ENCODE measurements at places on chromosomes 4 and X. TPM values are rescaled to one million over a fixed set of nuclear protein-coding genes. Genes with fewer than 3 reads are reported as not detected.

XK gene
- 1.0 TPM for total RNA-seq

KCTD8 gene
- total RNA-seq = 0.06 TPM

ERAS gene
- 0.50 TPM for total RNA-seq

MAGEB2 gene
- not detected for total RNA-seq

EMCN gene
- total RNA-seq = not detected

SMIM10L2A gene
- 1.9 TPM for total RNA-seq

ATP5ME gene
- 114 TPM for total RNA-seq

HTR2C gene
- total RNA-seq = 1.7 TPM

CHST7 gene
- 5.6 TPM for total RNA-seq

GPR82 gene
- total RNA-seq = not detected

PARM1 gene
- total RNA-seq = 1.6 TPM

GPRASP3 gene
- total RNA-seq = 20.3 TPM

TRPC3 gene
- 0.17 TPM for total RNA-seq

NKX3-2 gene
- not detected for total RNA-seq

GAGE12E gene
- total RNA-seq = not detected

DNA sequence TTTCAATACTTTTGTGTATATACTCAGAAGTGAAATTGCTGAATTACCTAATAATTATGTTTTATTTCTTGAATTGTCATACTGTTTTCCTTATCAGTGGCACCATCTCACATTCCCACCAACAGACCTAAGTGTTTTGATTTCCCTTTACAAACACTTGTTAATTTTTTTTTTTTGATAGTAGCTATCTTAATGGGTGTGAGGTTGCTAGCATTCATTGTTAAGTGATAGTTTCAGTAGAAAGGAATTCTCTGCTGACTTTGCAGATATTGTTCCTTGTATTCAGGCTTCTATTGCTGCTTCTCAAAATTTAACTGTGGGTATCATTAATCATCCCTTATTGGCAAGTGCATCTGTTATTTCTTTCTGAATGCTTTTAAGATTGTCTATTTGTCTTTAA is 927.5 kb upstream of the SLIT2 start:
- no peaks in the 10 kb centered on the region for H3K27me3 ChIP-seq
- H3K36me3 ChIP-seq = no peaks in the 10 kb centered on the region
- DNase-seq = no peak
- H3K27ac ChIP-seq = no peak overlapping the region
- H3K4me1 ChIP-seq = peaks cover 10% of the 10 kb centered on the region

GRCh38 chrX:102658556-102658955 is 7.3 kb downstream of the GPRASP1 start:
- no peaks in the 10 kb centered on the region for H3K4me1 ChIP-seq
- H3K4me3 ChIP-seq = no peak overlapping the region
- no peak for DNase-seq
- no peak overlapping the region for H3K27ac ChIP-seq

DNA sequence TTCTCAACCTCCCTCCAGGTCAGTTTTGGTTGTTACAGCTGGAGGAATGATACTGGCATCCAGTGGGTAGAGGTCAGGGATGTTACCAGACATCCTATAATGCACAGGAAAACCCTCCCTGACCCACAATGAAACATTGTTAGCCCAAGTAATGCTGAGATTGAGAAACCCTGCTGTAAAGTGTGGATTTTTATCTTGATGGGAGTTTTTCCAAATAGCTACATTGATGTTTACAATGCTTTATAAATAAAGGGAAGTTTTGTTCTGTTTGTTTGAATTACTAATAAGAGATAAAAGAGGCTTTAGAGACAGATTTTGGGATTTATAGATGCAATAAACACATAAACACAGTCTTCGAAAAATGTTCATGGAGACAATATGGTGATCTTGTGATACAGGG is 194.0 kb upstream of the NUDT6 start:
- DNase-seq = no peak
- no peaks in the 10 kb centered on the region for H3K36me3 ChIP-seq
- no peaks in the 10 kb centered on the region for H3K27me3 ChIP-seq
- H3K27ac ChIP-seq = no peak overlapping the region

DNA sequence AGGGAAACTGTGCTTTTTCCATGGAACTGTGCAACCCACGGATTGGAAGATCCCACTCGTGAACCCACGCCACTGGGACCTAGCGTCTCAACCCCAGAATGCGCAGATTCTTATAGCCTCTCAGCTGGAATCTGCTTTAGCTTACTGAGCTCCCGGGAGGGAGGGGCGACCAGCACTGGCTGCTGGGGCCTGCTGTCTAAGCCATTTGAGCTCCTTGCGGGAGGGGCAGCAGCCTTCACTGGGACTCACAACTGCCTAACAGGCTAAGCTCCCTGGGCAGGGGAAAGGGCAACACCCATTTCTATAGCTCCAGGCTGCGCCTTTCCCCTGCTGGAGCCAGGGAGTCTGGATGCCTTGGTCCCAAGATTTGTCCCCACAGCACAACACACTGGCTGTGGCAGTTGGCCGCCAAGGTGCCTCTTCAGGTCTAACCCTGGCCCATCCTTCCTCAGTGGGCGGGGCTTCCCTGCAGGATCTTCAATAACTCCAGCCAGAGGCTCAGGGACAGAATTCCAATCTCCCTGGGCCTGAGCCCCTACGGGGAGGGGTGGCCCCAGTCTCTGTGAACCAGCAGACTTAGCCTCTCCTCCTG is 451.7 kb upstream of the PITX2 start:
- no peak overlapping the region for H3K27ac ChIP-seq
- DNase-seq = peak; percentile 49
- no peaks in the 10 kb centered on the region for H3K4me1 ChIP-seq
- H3K4me3 ChIP-seq = no peak overlapping the region
- no peaks in the 10 kb centered on the region for H3K27me3 ChIP-seq
- H3K36me3 ChIP-seq = no peaks in the 10 kb centered on the region

DNA sequence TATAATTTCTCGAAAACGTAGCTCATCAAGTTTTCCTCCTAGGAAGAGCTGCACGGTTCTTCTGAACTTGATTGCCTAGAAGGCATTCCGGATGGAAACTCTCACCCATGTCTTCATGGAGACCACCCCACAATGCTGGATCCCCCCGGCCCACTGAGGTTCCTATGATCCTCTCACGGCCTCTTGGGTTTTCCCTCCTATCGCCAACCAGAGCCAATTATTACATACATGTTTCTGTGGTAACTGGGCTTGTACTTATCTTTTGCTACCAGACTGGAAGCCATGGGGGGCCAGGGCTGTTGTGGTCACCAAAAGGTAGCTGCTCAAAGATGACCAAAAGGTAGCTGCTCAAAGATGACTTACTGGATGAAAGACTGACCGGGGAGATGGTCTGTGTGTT is 131.5 kb downstream of the AFAP1 start:
- no peak overlapping the region for H3K4me3 ChIP-seq
- no peaks in the 10 kb centered on the region for H3K36me3 ChIP-seq
- no peaks in the 10 kb centered on the region for H3K27me3 ChIP-seq
- no peak overlapping the region for H3K27ac ChIP-seq

- no peak for DNase-seq
- no peaks in the 10 kb centered on the region for H3K36me3 ChIP-seq
- H3K27ac ChIP-seq = no peak overlapping the region
- no peak overlapping the region for H3K4me3 ChIP-seq
- no peaks in the 10 kb centered on the region for H3K27me3 ChIP-seq
Observed at GRCh38 chrX:11386001-11386523, 92.8 kb downstream of the AMELX start.

DNA sequence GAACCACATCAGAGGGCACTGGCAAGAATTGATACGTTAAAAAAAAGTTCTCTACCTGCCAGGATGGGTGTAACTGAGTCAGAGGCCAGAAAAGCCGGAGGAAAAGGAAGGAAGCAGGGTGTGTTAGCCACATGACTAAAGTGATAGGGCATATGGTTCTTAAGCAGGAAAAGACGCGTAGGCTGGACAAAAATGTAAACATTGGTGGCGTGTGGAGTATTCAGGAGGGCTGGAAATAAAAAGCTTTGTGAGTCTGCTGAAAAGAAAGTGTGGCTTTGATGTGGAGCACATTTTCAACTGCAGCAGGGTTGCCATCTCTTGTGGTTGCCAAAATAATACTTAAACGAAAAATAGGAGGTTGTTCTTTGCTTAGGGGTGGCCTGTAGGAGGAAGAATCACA is 186.5 kb upstream of the RPL34 start:
- DNase-seq = no peak
- H3K4me1 ChIP-seq = no peaks in the 10 kb centered on the region
- no peaks in the 10 kb centered on the region for H3K36me3 ChIP-seq
- H3K4me3 ChIP-seq = no peak overlapping the region
- H3K27ac ChIP-seq = no peak overlapping the region
- H3K27me3 ChIP-seq = no peaks in the 10 kb centered on the region

DNA sequence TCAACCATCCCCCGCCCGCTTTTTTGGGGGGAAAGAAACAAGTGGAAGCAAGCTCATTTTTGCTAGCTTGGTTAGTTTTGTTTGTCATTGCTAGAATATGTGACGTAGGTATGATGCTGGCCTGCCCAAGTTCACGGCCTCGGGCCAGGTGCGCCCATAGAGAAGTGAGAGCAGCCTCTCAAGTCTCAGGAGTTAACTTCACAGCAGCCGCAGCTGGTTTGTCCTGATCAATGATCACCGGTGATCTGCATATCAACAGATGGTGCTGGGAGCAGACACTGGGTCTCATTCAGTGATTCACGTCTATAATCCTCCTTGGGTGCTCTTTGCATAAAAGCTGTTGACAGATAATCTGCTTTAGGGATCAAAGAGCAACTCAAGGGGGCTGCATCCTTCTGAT is 50.1 kb downstream of the ENPP6 start:
- DNase-seq = peak; percentile 59
- no peak overlapping the region for H3K27ac ChIP-seq
- H3K36me3 ChIP-seq = no peaks in the 10 kb centered on the region
- H3K4me3 ChIP-seq = no peak overlapping the region
- peaks cover 61% of the 10 kb centered on the region for H3K27me3 ChIP-seq

GRCh38 chr4:111963158-111963700 is 182.0 kb upstream of the FAM241A start:
- no peak for DNase-seq
- no peak overlapping the region for H3K4me3 ChIP-seq
- H3K36me3 ChIP-seq = no peaks in the 10 kb centered on the region
- no peak overlapping the region for H3K27ac ChIP-seq

DNA sequence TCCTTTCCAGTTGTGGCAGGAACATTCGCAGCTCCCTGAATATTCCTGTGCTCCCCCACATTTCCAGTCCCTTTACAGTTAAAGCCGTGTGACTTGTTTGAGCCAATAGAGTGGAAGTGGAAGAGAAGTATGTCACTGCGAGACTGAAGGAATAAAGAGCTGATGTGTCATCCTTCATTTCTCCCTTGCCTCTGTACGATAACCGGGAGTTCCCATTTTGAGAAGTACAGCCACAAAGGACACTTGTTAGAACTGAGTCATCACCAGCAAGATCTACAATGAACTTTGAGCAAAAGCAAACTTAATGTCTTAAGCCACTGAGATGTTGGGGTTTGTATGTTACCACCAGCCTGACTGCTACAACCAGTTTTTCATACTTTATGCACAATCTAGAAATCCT is 92.3 kb downstream of the SPRY1 start:
- H3K27ac ChIP-seq = no peak overlapping the region
- H3K36me3 ChIP-seq = no peaks in the 10 kb centered on the region
- DNase-seq = no peak
- no peaks in the 10 kb centered on the region for H3K4me1 ChIP-seq
- H3K27me3 ChIP-seq = no peaks in the 10 kb centered on the region

DNA sequence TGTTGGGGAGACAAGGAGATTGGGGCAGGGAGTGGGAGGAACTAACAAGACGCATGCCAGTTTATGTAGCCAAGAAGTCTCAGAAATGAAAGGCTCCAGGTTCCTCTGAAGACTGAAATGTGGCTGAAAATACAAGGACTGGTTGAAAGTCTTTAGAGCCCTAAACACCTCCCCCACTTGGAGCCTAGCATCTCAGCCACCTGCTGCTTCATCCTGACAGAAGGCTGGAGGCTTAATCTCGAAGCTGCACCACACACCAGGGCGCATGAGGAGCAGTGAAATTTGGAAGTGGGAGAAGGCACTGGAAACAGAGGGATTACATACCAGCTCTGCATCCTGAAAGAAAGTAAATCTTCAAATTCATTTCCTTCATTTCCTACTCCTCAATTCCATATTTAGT is 160.7 kb upstream of the FTHL17 start:
- peaks cover 30% of the 10 kb centered on the region for H3K4me1 ChIP-seq
- no peaks in the 10 kb centered on the region for H3K36me3 ChIP-seq
- DNase-seq = peak; percentile 37

DNA sequence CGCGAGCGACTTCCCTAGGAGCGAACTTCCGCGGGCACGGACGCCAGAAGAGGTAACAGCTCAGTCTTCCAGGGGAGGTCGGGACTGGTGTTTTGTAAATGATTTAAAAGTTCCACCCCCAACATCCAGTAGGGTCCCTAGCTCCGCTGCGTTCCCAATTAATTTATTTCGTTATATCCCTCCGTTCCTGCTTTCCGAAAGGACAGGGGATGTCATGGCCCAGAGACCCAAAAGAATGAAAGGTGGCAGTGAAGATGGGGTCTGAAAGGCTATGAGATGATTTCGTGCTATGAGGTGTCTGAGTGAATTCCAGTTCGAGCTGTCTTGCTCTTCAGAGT is 373 bp upstream of the SMIM43 start:
- peaks cover 12% of the 10 kb centered on the region for H3K4me1 ChIP-seq
- H3K27me3 ChIP-seq = peaks cover 100% of the 10 kb centered on the region
- no peaks in the 10 kb centered on the region for H3K36me3 ChIP-seq
- no peak overlapping the region for H3K27ac ChIP-seq

GRCh38 chr4:24076811-24077210 is 187.0 kb upstream of the PPARGC1A start:
- H3K4me1 ChIP-seq = no peaks in the 10 kb centered on the region
- no peak for DNase-seq
- H3K27ac ChIP-seq = no peak overlapping the region
- H3K27me3 ChIP-seq = no peaks in the 10 kb centered on the region

GRCh38 chr4:1521821-1522361 is 115.6 kb upstream of the NKX1-1 start:
- H3K27me3 ChIP-seq = peaks cover 69% of the 10 kb centered on the region
- no peaks in the 10 kb centered on the region for H3K4me1 ChIP-seq
- no peak overlapping the region for H3K27ac ChIP-seq

GRCh38 chr4:124943145-124943889 is 230.8 kb upstream of the ANKRD50 start:
- no peaks in the 10 kb centered on the region for H3K4me1 ChIP-seq
- H3K4me3 ChIP-seq = no peak overlapping the region
- DNase-seq = no peak
- no peak overlapping the region for H3K27ac ChIP-seq
- H3K27me3 ChIP-seq = no peaks in the 10 kb centered on the region
- H3K36me3 ChIP-seq = no peaks in the 10 kb centered on the region

- no peak overlapping the region for H3K4me3 ChIP-seq
- H3K27me3 ChIP-seq = no peaks in the 10 kb centered on the region
- H3K27ac ChIP-seq = no peak overlapping the region
- DNase-seq = peak; percentile 7
- H3K36me3 ChIP-seq = no peaks in the 10 kb centered on the region
Observed at GRCh38 chrX:56281789-56282188, 49.6 kb downstream of the KLF8 start.

- H3K4me3 ChIP-seq = no peak overlapping the region
- no peak overlapping the region for H3K27ac ChIP-seq
- H3K27me3 ChIP-seq = no peaks in the 10 kb centered on the region
- peaks cover 27% of the 10 kb centered on the region for H3K4me1 ChIP-seq
Observed at GRCh38 chr4:87018753-87019152, 83.9 kb downstream of the AFF1 start.

GRCh38 chr4:13783800-13784411 is 156.4 kb upstream of the BOD1L1 start:
- H3K4me1 ChIP-seq = peaks cover 7% of the 10 kb centered on the region
- H3K36me3 ChIP-seq = no peaks in the 10 kb centered on the region
- no peak overlapping the region for H3K27ac ChIP-seq
- H3K4me3 ChIP-seq = no peak overlapping the region
- DNase-seq = peak; percentile 42

GRCh38 chrX:140065961-140066662 is 100.8 kb upstream of the CXorf66 start:
- no peaks in the 10 kb centered on the region for H3K27me3 ChIP-seq
- H3K4me1 ChIP-seq = no peaks in the 10 kb centered on the region
- no peaks in the 10 kb centered on the region for H3K36me3 ChIP-seq
- no peak for DNase-seq

Measured in neural progenitor cell (in vitro differentiated cells).